ENCODE measurements at places on chromosomes 16 and 17.
A peak's percentile ranks its signal among the peaks of the same experiment; 100 is the strongest.

DNA sequence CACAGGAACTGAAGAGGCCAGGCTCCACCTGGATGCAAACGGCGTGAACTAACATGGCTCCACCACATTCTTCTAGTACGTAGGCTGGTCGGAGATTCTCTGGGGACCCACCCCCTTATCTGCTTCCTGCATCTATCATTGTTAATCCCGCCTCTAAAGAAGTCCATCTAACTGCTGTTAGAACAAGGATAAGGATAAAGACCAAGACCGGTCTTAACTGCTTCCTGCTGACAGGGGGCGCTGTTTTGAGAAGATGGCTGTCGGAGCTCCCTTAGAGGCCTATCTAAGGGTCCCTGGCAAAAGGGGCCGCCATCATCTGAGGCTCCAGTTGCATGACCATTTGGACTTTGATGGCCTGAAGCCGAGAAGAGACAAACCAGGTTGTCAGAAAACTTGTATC, 25.8 kb upstream of the TNFSF12 start:
- DNase-seq: peak; percentile 33

DNA sequence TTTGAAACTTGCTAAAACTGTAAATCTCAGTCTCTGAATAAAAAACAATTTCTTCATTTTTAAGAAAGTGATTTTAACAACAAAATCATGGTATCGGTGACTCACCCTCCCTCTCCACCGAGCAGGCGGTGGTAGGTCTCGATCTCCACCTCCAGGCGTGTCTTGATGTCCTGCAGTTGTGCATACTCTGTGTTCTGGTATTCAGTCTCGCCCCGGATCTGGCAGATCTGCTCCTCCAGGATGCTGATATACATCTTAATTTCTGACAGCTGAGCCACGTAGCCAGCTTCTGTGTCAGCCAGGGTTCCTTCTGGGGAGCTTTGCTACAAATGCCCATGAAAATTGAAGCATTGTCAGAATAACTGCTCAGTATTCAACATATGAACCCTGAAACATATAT, 15.4 kb upstream of the KRT24 start:
- DNase-seq: no peak

DNA sequence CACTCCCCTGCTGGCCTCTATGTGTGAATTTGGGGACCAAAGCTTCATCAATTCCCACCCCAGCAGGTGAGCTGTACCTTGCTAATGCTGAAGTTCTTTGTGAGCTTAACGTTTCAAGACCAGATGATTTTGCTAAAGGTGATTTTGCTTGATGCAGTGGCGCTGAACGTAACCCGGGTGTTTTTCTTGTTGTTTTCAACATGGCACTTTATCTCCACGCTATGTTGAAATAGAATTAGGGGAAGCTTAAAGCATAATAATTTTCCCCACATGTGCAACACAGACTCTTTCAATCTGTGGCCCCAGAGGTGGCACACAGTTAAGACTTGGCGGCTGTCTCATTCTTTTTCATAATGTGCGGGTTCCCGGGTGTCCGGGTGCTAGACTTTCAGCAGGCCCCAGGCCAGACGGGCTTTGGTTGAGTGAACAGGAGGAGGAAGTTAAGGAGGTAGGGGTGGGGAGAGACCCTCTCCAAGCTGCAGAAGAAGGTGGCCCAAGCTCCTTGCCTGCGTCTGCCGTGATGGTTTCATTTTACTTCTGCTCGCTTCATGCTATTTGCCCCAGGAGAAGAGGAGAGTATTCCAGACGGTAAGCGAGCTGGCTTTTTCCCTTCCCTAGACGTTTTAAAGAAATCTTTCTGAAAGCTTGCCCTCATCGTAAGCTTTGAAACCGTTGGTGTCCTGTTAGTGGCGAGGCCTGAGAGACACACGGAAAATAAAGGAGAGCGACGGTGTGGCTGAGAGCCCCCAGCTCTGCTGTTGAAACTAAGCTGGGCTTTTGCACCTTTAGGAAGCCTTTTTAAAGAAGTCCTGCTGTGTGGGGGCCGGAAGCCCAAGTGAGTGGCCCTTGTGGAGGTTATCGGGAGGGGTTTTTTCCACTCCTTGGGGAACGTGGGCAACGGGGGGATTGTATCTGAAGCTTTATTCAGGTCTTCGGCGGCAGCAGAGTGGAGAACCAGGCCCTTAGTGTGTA, 4.2 kb downstream of the FOXC2 start:
- no peak for DNase-seq

- no peak for DNase-seq
These were observed 36.8 kb upstream of the DLX4 start for GRCh38 chr17:49932138-49932723.

- no peak for DNase-seq
These were observed 76.0 kb downstream of the GPR139 start for GRCh38 chr16:19997734-19998133.

GRCh38 chr16:15993541-15993940, 44.1 kb downstream of the ABCC1 start:
- no peak for DNase-seq

- DNase-seq: no peak
These were observed 16.2 kb downstream of the ALDH3A2 start for GRCh38 chr17:19664821-19665181.

DNA sequence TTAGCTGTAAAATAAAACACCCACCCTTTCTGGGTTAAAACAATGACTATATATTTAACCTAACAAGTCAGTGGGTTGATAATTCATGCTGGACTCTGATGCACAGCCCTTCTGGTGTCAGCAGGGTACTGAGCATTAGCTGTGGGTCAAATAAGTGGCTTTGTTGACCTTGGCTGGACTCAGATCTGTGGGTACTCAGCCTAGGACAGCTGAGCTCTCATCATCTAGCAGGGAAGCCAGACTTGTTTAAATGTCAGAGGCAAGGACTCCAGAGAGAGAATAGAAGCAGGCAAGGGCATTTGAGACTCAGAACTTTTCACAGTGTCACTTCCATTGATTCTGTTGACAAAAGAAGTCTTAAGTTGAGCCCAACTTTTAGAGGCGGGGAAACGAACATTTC, 1063.8 kb upstream of the CDH8 start:
- no peak for DNase-seq

GRCh38 chr17:6868582-6868981, 37.1 kb upstream of the TEKT1 start:
- no peak for DNase-seq

Data from stimulated activated CD8-positive, alpha-beta memory T cell treated with anti-CD3 and anti-CD28 coated beads, Interleukin-2, amount 100 ng/mL, for 1 hour (primary cell).